ENCODE measurements at places on chromosomes 16 and 17.

DNA sequence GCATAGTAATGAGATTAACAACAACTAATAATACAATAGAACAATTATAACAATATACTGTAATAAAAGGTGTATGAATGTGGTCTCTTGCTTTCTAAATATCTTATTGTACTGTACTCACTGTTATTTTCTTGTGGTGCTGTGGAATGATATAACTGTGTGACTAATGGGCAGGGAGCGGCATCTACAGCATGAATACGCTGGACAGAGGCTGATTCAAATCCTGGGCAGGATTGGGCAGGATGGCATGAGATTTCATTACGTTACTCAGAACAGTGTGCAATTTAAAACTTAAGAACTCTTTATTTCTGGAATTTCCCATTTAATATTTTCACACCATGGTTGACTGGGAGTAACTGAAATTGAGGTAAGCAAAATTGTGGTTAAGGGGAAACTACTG is 1239.8 kb upstream of the GOT2 start:
- peak; percentile 6 for DNase-seq

DNA sequence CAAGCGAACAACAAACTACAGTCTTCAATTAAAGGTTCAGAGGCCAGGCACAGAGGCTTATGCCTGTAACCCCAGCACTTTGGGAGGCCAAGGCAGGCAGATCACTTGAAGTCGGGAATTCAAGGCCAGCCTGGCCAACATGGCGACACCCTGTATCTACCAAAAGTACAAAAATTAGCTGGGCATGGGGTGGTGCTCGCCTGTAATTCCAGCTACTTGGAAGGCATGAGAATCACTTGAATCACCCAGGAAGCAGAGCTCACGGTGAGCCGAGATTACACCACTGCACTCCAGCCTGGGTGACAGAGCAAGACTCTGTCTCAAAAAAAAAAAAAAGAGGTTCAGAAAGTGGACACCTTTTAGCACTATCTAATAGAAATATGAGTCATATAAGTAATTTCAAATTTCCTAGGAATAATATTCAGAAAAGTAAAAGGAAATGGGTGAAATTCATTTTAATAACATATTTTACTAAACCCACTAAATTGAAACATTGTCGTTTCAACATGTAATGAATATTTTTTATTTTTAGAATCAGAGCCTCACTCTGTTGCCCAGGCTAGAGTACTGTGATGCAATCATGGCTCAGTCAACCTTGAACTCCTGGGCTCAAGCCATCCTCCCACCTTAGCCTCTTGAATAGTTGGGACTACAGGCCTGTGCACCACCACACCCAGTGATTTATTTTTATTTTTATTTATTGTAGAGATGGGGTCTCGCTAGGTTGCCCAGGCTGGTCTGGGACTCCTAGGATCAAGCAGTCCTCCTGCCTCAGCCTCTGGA is 15.2 kb upstream of the MARCHF10 start:
- DNase-seq, result no peak

DNA sequence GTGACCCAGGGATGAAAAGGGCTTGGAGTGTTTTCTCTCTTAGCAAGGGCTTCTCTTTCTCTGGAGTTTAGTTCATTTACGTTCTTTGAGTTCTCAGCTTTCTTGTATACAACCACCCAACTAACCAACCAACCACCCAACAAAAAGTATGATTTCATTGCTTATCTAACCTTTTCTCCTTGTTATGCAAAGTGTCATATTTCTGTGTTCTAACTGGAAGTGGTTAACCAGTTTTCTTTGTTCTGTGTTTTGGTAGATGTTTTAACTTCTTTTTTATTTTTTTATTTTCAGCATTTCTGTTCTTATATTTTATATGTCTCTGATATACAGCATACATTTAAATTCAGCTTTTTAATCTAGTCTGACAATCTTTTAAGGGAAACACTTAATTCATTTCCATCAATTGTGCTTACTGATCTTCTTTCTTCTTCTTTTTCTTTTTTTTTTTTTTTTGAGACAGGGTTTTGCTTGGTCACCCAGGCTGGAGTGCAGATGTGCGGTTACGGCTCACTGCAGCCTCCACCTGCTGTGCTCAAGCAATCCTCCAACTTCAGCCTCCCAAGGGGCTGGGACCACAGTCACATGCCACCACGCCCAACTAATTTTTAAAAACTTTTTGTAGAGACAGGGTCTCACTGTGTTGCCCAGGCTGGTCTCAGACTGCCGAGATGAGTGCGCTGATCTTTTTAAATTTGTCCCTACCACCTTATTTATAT is 29.6 kb downstream of the NLK start:
- DNase-seq, result no peak

GRCh38 chr16:65769776-65770438 is 596.6 kb upstream of the CDH5 start:
- DNase-seq, result no peak

DNA sequence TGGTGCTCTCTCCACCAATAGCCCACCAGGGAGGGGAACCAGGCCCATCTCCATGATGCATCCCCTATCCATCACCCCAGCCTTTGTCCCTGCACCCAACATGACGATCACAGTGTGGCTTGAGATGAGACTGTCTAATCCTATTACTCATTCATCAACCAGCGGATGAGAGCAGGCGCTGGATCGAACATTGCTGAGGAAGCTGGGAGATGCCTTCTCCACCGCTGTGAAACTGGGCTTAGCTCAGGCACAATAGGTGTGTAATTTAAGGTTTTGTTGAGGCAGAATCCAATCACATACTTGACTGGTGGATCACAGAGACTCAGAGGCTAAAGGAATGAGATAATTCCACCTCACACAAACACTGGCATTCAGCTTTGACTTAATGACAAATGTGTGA is 64.6 kb upstream of the IRX3 start:
- DNase-seq, result no peak

GRCh38 chr16:85698935-85699558 is 10.3 kb upstream of the GINS2 start:
- DNase-seq, result no peak

- peak; percentile 46 for DNase-seq
These were observed at the start of gene NHERF1 for GRCh38 chr17:74748529-74749278. NHERF1 (plus strand) TSS chr17:74748628; CDS start chr17:74748847, 219 bp downstream.

DNA sequence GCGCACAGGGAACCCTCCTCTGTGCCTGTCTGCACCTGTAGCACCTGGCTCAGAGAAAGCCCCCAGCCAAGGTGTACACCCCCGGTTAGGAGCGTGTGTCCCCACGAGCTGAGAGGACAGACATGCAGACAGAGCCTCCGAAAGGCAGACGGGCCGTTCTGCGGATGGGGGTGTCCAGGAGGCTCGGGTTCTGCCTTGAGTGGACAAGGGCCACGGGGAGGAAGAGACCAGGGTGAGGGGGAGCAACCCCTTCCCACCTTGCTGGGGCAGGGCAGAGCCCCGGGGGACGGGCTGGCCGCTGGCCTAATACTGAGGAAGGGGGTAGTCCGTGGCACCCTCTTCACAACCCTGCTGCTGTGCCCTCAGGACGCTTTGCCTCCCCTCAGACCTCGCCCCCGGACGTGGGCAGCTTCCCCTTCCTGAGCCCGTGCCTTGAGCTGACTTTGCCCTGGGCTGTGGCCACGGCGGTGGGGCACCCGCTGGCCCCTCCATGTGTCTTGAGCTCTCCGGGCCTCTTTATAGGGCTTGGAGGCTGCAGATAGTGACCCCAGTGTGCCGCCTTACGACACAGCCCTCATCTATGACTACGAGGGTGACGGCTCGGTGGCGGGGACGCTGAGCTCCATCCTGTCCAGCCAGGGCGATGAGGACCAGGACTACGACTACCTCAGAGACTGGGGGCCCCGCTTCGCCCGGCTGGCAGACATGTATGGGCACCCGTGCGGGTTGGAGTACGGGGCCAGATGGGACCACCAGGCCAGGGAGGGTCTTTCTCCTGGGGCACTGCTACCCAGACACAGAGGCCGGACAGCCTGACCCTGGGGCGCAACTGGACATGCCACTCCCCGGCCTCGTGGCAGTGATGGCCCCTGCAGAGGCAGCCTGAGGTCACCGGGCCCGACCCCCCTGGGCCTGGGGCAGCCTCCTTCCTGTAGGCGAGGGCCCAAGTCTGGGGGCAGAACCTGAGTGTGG is 5.7 kb downstream of the SLC22A31 start:
- DNase-seq, result no peak

GRCh38 chr17:67637901-67638641 is 79.7 kb upstream of the NOL11 start:
- no peak for DNase-seq

DNA sequence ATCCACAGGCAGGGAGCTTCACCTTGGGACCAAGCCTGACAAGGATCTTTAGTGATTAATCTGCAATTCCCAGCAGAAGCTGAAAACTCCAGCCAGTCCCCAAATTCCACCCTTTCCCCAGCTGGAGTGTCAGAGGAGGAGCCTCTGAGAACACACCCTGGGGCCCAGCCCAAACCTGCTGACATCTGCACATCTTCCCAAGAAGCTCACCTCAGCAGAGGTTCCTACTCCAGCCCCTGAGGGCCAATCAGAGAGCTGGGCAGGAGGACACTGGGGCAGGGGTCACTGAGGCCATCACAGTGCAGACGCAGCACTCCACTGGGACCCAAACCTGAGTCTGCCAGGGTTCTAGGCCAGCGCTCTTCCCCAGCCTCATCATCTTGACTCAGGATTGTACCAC is 44.9 kb downstream of the CNGB1 start:
- DNase-seq, result no peak

DNA sequence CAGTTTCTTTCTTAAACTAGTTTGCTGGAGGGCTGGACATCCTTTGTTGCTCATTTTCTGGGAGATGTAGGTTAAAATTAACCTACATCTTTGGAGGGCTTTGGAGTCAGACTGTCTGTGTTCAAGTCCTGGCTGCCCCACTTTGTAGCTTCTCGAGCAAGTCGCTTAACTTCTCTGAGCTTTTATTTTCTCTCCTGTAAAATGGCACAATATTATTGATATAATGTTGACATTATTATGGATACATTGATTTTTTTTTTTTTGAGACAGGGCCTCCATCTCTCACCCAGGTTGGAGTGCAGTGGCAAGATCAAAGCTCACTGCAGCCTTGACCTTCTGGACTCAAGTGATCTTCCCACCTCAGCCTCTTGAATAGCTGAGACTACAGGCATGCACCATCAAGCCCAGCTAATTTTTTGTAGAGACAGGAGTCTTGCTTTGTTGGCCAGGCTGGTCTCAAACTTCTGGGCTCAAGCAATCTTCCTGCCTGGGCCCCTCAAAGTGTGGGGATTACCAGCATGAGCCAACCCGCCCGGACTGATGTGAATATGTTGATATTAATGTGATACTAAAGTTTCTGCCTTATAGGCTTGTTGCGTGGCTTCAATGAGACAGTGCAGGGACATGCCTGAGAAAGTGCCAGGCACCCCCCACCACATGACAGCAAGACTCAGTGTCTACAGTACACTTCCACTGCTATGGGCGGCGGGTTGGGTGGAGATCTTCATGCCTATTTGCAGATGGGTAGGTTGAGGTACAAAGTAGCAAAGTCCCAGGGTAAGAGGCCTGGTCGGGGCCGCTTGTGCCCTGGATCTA is 31.6 kb upstream of the RMI2 start:
- DNase-seq, result no peak

DNA sequence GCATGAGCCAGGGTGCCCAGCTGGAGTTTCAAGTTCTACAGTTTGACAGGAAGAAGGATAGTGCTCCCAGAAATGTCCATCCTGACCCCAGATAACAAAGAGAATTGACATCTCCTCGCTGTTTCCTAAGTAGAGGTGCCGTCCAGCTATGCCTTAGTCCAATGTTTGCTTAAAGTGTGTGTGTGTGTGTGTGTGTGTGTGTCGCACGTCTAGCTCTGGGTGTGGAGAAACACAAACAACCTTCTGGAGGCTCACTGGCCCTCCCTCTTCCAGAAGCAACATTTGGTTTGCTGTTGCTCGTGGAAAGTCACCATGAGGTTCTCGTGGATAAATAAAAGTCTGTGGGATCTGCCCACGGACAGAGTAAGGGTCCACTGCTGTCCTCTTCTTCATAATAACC is 22.1 kb downstream of the EMP2 start:
- DNase-seq, result no peak

DNA sequence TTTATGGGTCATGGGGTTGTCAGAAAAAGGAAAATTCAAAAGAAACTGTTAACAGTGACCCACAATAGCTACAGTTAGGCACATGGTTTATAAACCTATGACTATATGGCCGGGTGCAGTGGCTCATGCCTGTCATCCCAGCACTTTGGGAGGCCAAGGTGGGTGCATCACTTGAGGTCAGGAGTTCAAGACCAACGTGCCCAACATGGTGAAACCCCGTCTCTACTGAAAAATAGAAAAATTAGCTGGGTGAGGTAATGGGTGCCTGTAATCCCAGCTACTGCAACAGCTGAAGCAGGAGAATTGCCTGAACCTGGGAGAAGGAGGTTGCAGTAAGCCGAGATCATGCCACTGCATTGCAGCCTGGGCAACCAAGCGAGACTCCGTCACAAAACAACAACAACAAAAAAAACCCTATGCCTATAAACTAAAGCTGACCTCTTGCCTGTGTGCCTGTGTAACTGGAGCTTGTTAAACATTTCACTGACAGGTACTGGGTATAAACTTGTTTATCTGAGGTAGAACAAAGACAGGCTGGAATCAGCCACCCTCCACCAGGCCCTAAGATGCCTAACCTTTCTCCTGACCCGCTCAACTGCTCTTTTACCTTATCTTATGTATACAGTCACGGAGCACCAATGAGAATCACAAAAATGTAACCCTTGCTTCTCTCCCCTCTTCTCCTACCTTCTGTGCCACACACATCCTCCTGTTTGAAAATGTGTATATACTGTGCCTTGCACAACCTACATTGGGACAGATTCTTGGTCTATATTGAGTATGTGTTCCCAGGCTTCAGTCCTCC is 62.9 kb upstream of the ATF7IP2 start:
- no peak for DNase-seq

DNA sequence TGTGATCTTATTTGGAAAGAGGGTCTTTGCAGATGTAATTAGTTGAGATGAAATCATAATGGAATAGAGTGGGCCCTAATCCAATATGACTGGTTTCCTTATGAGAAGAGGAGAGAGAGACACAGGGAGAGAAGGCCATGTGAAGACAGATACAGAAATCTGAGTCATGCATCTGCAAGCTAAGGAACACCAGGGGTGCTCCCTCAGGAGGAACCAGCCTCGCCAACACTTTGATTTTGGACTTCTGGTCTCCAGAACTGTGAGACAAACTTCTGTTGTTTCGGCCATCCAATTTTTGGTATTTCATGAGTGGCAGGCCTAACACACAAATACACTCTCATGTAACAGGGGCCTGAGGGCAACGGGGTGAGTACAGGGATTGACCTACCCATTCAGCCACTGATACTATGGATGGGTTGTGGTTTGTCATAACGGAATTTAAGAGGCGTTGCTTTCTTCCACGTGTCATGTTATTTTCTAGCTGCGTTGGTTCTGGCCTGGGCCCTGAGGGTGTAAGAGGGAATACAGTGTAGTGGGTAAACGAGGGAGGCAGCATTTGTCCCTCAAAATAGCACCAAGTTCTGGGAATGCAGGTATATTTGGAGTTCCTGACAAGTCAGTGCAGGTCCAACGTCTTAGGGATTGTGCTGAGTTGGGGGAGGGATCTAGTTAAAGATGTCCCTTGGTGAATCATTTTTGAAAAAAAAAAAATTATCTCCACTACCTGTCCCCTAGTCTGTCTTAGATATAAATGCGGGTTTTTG is 17.7 kb downstream of the PLCG2 start:
- DNase-seq, result no peak

- DNase-seq, result no peak
These were observed 38.5 kb downstream of the MSI2 start for GRCh38 chr17:57294629-57295501.

All from HS-5 (cell line).